G401 (cell line): ENCODE measurements at places on chromosomes 7 and 10.

DNA sequence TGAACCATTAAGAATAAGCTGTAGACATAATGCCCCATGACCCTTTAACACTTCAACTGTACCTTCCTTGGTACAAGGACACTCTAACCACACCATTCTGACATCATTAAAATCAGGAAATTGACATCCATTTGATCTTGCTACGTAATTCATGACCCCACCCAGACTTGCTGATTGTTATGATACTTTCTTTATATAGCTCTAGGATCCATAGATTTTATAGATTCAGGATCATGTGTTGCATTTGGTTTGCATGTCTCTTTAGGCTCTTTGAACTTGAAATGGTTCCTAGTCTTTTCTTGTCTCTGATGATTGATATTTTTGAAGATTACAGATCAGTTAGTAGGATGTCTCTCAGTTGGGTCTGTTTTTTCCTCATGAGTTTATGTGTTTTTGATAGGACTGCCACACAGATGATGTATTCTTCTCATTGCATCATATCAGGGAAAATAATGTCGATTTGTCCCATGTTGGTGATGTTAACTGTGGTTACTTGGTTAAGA, 13.5 kb downstream of the CCM2 start:
- DNase-seq: no peak

GRCh38 chr7:31076641-31077310, 24.7 kb downstream of the ADCYAP1R1 start:
- DNase-seq: no peak

GRCh38 chr10:129448086-129448485, 19.0 kb upstream of the MGMT start:
- no peak for DNase-seq

GRCh38 chr7:150938566-150938965, 39.6 kb downstream of the KCNH2 start:
- DNase-seq: no peak

GRCh38 chr7:22676385-22676784, 50.6 kb upstream of the IL6 start:
- no peak for DNase-seq

DNA sequence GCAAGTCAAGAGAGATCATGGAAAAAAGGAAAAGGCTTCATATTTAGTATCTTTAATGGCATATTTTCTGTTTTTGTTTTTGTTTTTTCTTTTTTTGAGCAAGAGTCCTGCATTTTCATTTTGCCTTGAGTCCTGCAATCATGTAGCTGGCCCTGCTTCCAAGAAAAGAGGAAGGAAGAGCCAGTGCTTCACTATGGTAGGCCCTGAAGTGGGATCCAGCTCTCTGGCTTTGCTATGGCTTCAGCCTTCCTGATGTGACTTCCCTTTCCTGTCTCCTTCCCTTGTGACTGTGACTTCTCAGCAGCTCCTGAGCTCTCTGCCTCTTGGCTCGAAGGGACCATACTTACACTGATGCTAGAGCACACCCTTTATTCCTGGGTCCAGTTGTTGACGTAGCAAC, 512.3 kb downstream of the INHBA start:
- no peak for DNase-seq

DNA sequence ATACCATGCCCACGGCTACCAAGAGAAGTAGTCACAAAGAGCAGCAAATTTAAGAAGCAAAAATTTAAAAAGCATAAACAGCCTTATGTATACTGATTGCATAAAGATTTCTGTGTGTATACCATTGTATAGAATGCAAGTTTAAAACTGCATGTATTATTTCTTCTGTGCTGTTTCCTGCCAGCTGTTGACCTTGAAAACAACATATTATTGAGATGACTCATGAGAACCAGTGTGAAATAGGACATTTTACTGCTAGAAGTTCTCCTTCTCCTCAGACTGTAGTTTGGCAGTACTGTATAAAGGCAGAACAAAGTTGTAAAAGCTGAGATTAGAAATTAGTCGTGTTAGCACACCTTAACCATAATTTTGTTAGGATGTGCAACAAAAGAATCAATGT, 42.3 kb upstream of the SGCE start:
- no peak for DNase-seq

DNA sequence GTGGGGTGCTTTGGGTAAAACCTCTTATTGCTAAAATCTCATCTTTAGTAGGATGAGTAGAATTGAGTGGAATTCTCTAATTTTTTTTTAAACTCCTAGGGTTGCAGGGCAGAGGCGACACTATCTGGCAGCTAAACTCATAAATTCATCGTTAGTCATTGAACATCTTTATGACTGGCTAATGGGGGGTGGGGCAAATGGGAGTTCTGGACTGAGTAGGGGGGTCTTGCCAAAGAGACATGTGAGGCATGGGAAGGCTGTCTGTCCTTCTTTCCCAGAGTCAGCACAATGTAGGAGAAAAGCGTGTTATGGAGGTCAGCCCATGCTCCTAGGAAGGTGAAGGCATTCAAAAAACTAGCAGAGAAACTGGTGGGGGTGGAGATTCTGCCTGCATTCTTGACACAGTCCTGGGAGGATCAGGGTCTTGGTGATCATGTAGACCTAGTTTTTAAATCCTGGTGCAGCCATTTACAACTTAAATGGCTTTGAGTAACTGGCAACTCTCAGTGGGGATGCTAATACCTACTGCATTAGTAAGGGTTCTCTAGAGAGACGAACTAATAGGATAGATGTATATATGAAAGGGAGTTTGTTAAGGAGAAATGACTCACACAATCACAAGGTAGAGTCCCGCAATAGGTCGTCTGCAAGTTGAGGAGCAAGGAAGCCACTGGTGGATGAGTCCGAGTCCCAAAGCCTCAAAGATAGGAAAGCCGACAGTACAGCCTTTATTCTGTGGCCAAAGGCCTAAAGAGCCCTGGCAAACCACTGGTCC, 47.7 kb downstream of the EMX2 start:
- no peak for DNase-seq

DNA sequence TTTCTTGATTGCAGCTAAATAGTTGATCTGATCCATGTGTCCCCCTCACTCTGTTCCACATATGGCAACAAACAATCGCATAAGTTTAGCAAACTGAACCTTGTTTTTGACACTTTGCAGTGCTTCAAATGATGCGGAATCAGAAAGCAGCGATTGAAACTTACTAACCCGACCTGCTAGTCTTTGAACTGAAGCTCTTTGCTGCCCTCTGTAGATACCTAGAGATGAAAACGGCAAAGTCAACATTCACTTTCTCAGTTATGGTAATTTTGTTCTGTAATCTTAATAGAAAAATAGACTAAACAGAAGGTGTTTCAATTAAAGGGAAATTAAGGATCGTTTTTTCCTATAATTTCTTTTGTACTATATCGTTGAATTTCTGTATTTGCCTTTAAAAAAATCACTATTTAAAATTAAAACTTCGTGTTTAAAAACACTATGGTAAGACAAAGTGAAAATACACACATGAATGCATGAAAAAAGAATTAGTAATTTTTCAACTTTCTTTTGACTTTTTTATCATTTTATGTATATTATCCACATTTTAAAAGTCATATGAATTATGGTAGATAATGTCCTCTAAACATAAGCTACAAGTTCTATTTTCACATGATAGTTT, 276.5 kb downstream of the MAGI2 start:
- DNase-seq: peak; percentile 81

GRCh38 chr10:47139121-47139520, 160.9 kb upstream of the GDF10 start:
- DNase-seq: no peak

DNA sequence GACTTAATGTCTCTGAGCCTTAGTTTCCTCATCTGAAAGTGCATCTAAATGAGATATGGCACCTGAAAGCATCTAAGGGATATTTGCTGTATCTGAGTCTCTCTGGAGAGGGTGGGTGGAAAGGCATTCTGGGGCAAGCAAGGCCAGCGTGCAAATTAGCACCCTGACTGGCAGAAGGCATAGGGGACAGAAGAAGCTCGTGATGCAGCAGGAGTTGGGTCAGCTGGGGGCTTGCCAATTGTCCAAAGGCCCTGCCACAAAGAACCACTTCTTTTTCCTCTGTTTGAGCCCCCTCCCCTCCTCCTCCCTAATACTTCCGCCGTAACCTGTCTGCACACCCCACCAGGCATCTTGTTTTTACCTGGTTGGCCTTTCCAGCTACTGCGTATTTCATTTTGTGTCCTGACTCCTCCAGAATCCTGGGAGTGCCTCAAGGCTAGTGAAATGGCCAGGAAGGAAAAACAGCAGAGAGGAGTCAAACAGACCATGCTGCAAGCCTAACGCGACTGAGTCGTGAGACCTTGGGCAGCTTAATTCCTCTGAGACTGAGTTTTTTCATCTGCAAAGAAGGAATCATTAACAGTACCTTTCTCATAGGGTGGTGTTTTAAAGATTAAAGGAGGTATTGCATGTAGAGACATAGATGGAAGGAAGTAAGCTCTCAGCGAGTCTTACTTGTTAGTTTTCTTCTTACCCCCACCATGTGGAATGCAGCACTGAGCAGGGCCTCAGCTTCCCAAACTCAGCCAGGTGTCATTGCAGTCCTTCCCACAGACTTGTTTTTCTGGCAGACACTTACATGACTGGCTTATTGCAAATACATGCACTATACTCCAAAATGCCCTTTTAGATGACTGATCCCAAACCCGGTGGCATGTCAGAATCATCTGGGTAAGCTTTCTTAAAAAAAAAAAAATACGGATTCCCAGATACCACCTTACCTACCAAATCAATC, 49.1 kb upstream of the MXI1 start:
- no peak for DNase-seq

GRCh38 chr10:126854726-126855495, 50.3 kb upstream of the DOCK1 start:
- DNase-seq: no peak

DNA sequence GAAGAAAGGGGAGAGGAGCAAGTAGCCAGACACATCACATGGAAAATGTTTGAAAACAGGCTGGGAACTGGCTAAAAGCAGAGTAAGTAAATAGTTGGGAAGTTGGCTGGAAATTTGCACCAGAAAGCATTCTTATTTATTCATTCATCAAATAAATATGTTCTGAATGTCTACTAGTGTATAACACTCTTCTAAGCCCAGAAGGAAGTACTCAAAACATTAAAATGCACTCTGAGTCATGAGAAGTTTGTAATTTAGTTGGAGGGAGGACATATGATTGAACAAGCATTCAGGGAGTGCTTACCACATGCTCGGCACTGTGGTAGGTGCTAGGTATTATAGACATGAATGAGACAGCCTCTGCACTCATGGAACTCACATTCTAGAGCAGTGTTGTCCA, 37.0 kb upstream of the CNNM1 start:
- DNase-seq: no peak

GRCh38 chr10:13834581-13835286, 248.0 kb downstream of the PRPF18 start:
- no peak for DNase-seq

GRCh38 chr10:129940617-129941198, 23.4 kb downstream of the EBF3 start:
- DNase-seq: no peak

GRCh38 chr10:21524526-21525366, 736 bp downstream of the SKIDA1 start:
- peak; percentile 40 for DNase-seq

DNA sequence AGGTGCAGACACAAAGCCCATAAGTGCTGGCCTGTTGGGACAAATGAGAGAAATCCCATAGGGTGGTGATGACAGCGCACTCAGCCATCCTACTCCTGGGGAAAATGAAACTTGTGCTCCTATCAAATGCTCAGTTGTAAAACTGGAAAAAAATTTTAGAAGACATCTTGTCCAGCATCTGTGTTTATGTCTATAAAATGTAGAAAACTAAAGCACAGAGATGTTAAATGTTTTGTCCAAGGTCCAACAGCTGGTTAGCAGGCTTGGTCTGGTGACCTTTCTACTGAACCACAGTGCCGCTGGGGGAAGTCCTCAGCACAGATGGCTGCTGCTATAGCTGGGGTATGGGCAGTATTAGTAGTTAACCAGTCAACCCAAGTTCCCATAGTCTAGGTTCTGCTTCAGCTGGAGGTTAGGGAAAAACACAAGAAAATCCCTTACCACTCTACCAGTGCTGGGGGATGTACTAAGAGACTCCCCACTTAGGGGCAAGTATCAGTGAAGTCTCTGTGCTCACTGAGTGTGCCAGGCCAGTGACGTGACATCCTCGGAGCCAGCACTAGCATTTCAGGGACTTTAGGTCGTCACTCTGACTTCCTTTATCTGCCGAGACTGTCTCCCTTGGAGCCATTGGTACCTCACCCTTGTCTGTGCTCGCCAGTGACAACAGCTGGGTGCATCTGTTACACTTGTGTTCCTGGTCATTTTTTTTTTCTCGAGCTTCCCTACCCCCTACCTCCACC, 1.9 kb downstream of the TSPAN33 start:
- DNase-seq: no peak

DNA sequence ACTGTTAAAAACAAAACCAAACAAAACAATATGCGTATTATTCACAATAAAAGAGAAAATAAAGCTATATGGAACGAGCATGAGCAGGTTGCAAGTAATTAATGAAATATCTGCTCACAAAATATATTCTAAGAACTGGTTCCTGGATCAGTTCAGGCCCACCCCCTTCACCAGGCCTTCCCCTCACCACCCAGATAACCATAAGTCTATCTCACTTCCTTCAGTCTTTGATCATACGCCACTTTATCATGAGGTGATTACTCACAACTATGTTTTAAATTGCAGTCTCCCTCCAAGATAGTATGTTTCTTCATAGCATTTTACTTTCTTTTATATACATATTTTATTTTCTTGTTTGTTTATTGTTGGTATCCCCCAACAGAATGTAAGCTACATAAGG, 263.1 kb upstream of the HGF start:
- DNase-seq: no peak

DNA sequence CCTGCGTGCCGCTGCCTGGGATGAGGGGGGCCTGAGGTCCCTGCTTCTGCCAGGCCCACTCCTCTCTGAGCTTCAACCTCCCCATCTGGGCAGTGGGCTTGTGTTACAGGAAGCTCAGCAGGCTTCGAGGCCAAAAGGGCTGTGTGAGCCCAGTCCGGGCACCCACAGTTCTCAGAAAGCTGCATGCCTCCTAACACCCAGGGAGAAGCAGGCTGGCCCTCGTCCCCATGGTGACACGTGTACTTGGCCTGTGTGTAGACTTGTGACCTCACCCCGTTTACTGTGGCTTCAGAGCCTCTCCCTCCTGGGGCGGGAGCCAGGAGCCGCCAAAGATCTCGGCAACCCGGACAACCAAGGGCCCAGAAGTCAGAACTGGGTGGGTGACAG, 2.2 kb upstream of the GRIFIN start:
- peak; percentile 29 for DNase-seq

- no peak for DNase-seq
These were observed 48.3 kb upstream of the RNF32 start for GRCh38 chr7:156592155-156592884.

- DNase-seq: no peak
These were observed 25.8 kb downstream of the ITGB1 start for GRCh38 chr10:32932225-32932729.

- DNase-seq: peak; percentile 57
These were observed 90.4 kb downstream of the COBL start for GRCh38 chr7:51226063-51226755.

DNA sequence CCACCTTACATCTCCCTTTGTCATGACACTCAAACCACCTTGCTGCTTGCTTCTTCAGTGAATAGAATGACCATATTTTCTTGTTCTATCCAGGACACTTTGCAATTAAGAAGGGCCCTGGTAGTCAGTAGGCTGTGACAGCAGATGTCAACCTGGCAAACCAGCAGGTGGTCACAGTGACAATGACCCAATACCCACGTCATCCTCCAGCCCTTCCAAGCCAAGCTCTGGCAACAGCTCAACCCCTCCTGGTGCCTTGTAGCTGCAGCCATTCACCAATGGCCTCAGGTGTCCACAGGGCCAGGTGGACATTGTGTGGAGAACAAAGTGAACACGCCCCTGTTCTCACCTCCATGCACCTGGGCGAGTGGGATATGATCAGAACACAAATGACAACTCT, 87.6 kb upstream of the MACROH2A2 start:
- DNase-seq: peak; percentile 90

- no peak for DNase-seq
These were observed 74.9 kb downstream of the AKR1C4 start for GRCh38 chr10:5271526-5271925.
